ENCODE measurements at places on chromosomes 11 and 22.

GRCh38 chr11:45995342-45995734 lies 72.9 kb downstream of the LARGE2 start:
- DNase-seq, result no peak

DNA sequence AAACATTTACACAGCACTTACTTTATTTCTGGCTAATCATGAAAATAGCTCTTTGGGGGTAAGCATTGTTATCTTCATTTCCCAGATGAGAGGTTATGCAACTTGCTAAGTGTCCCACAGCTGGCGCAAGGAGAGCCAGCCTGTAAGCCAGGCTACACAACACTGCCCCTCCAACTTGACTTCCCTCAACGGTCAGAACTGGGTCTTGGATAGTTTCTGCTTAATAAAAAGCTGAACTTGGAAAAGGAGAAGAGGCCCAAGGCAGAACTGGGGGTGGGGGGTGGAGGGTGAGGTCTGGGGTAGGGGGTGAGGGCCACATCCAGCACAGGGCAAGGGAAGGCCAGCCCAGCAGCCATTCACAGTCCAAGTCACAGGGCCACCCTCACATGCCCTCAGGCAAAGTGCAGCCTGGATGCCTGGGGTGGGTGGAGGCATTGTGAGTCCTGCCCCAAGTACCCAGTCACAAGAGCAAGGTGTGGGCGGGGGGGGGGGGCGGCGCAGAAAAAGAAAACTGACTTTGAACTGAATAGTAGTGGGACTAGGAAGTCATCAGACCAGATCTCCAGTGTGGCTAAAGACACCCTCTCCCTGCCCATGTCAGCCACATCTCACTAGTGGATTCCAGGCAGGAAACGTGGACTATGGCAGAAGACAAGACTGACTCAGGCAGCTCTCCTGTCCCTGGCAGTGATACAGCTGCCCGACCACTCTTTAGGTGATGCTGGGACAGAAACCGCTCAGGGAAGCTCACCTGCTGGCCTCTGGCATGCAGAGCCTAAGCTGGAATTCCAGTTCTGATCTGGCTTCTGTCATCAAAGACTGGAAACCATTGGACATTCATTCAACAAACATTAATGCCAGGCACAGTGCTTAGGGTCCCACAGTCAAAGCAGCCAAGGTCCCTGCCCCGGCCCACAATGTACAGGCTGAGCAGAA lies 52.4 kb downstream of the PACSIN2 start:
- no peak for DNase-seq

DNA sequence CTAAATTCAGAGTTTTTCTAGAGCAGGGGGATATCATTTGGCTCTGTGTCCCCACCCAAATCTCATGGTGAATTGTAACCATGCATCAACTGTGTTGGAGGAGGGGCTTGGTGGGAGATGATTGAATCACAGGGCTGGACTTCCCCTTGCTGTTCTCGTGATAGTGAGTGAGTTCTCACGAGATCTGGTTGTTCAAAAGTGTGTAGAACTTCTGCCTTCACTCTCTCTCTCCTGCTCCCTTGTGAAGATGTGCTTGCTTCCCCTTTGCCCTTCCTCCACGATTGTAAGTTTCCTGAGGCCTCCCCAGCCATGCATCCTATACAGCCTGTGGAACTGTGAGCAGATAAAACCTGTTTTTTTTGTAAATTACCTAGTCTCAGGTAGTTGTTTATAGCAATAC lies 22.0 kb upstream of the FBLN1 start:
- no peak for DNase-seq

DNA sequence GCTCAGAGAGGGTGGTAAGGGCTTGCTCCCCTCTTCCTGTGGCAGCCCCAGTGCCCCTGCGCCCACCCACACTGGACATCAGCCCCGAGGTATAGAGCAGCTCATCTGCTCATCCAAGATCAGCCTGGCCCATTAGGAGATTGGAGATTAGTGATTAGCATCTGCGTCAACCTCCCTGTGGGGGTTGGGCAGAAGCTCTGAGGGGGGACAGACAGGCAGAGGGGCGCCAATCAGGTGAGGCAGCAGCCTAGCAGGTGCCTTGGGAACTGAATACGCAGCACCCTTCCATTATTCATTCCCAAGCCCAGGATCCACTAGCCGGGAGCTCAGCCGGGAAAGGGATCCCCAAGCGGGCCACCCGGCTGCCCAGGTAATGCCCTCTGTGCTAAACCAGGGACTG lies 11.0 kb downstream of the SMTN start:
- no peak for DNase-seq

GRCh38 chr11:1708716-1709115 lies 11.7 kb downstream of the KRTAP5-6 start:
- no peak for DNase-seq

GRCh38 chr11:72224564-72225410 lies at the start of gene INPPL1:
TSS of gene INPPL1 (plus strand) at chr11:72224767. CDS start at chr11:72224985, 218 bp downstream.
- DNase-seq, result no peak

- no peak for DNase-seq
Observed at GRCh38 chr11:28223577-28223976, 115.4 kb downstream of the METTL15 start.

GRCh38 chr11:31477528-31478222 lies 31.7 kb downstream of the IMMP1L start:
- no peak for DNase-seq

- no peak for DNase-seq
Observed at GRCh38 chr11:12164061-12165014, 53.9 kb downstream of the MICAL2 start.

GRCh38 chr11:102599642-102600261 lies 25.4 kb downstream of the MMP20 start:
- DNase-seq, result no peak

- DNase-seq, result no peak
Observed at GRCh38 chr11:63666874-63667273, 4.3 kb downstream of the ATL3 start.

GRCh38 chr11:44562845-44563460 lies 2.5 kb upstream of the CD82 start:
- no peak for DNase-seq

DNA sequence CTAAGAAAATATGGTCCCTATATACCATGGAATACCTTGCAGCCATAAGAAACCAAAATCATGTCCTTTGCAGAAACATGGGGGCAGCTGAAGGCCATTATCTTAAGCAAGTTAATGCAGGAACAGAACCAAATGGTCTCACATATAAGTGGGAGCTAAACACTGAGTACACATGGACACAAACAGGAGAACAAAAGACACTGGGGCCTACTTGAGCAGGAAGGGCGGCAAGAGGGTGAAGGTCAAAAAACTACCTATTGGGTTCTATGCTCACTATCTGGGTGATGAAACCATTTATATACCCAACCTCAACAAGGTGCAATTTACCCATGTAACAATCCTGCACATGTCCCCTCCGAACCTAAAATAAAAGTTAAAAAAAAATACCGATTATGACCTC lies 22.5 kb downstream of the GAS2 start:
- DNase-seq, result no peak
